A549 treated with AZD2906 at 1 μM for 4 hours (cell line): ENCODE measurements at places on chromosomes 7 and 10. TPM values are rescaled to one million over a fixed set of nuclear protein-coding genes. Genes with fewer than 3 reads are reported as not detected.

The FZD1 gene
- 2.2 to 2.5 TPM (median 2.3 TPM) in 5 replicates for total RNA-seq

The HOXA1 gene
- total RNA-seq = 2.1 to 3.4 TPM (median 3.2 TPM) in 5 replicates

The AKR1C4 gene
- total RNA-seq = 0.13 to 0.49 TPM (median 0.36 TPM) in 5 replicates

The PCDH15 gene
- total RNA-seq = not detected in 5 replicates

The CYP2C8 gene
- not detected in 5 replicates for total RNA-seq

The BICC1 gene
- total RNA-seq = 17.0 to 25.8 TPM (median 18.2 TPM) in 5 replicates

The GPR37 gene
- total RNA-seq = 0.59 to 0.81 TPM (median 0.73 TPM) in 5 replicates
